Naive thymus-derived CD8-positive, alpha-beta T cell (primary cell): ENCODE measurements at places on chromosomes 3 and 15. TPM values are rescaled to one million over a fixed set of nuclear protein-coding genes. Genes with fewer than 3 reads are reported as not detected.

GRCh38 chr3:79361748-79362378, 405.9 kb downstream of the ROBO1 start:
- DNase-seq = no peak

- no peak for DNase-seq
Measured at GRCh38 chr15:38398134-38398533, 55.8 kb upstream of the FAM98B start.

GRCh38 chr3:96843505-96844203, 29.3 kb downstream of the EPHA6 start:
- DNase-seq = no peak

The KLHDC8B gene
- 7.0 TPM for total RNA-seq

DNA sequence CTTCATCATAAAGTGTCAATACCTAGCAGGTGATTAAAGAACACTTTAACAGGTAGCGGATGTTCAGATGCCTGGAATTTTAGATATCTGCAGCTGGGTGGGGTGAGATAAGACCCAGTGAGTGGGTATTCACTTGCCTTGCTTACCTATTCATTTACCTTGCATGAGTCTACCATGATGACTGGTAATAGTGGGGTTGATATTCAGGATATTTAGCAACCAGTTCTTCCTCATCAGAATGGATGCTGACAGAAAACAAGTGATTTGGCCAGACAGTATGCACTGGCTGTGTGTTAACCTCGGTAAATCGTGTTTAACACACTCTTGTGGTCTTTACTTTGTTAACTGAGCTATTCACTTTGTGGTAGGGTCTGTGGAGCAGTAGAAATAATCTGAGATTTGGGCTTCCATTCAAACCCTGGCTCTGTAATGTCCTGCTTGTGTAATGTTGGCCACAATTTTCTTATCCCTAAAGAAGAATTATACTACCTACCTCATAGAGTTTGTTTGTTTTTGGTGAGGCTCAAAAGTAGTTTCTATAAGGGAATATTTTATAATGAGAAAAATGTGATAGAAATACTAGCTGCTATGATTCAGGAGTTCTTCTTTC, 391.9 kb upstream of the TBL1XR1 start:
- DNase-seq = no peak

DNA sequence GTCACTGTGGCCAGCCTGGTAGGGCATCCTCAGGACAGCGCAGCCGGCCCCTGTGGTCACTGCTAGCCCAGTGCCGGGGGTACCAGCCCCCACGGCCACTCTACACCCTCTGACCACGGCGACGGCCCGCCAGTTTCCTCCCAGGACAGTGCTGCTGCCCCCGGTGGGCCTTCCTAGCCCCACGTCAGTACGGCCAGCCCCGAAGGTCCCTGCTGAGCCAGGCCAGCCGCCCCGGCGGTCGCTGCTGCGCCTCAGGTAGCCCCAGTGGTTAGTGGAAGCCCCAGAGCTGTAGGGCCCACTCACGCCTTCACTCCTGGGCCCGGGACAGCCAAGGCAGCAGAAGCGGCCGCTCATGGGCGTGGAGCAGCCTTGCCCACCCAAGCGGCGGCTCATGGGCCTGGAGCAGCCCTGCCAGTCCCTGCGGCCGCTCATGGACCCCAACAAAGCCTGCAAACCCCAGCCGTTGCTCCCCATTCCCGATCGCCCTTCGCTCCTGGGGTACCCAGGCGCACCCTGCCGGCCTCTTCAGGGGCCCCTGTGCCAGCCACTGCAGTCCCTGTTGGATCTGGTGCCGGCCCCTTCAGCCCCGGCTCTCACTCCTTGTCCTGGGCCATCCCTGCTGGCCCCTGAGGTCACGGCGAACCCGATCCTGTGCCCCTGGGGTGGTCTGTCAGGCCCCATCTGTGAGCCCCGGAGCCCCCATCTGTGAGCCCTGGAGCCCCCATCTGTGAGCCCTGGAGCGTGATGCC, 9.5 kb upstream of the ROPN1B start:
- no peak for DNase-seq
